Stimulated activated CD8-positive, alpha-beta memory T cell treated with anti-CD3 and anti-CD28 coated beads, Interleukin-4, amount 100 ng/mL, for 24 hours (primary cell): ENCODE measurements at places on chromosomes 2 and 18.

GRCh38 chr2:177118636-177119035 is 94.0 kb upstream of the HNRNPA3 start:
- DNase-seq, result no peak

DNA sequence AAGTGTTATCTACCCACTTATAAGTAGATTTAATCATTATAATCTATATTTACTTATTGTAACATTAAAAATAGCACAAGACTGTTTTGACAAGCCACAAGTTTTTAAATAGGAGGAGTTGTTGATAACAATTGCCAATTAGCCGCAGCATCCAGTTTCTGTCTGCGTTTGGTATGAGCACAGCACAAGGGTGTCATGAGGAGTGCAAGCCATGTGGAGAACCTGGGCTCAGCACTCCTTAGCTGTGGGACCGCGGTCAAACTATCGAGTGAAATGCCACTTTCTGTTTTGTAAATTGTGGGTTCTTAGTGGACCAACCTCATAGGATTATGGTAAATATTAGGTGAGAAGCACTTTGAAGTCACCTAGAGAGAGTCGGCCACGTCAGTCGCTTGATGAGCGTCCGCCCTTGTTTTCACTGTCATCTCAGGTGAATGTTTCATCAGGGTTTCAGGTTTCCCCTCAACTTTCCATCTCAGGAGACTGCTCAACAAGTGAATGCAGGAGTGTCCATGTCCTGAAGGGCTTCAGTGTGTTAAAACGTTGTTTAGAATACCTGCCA is 294.5 kb downstream of the ZNF407 start:
- DNase-seq, result no peak

DNA sequence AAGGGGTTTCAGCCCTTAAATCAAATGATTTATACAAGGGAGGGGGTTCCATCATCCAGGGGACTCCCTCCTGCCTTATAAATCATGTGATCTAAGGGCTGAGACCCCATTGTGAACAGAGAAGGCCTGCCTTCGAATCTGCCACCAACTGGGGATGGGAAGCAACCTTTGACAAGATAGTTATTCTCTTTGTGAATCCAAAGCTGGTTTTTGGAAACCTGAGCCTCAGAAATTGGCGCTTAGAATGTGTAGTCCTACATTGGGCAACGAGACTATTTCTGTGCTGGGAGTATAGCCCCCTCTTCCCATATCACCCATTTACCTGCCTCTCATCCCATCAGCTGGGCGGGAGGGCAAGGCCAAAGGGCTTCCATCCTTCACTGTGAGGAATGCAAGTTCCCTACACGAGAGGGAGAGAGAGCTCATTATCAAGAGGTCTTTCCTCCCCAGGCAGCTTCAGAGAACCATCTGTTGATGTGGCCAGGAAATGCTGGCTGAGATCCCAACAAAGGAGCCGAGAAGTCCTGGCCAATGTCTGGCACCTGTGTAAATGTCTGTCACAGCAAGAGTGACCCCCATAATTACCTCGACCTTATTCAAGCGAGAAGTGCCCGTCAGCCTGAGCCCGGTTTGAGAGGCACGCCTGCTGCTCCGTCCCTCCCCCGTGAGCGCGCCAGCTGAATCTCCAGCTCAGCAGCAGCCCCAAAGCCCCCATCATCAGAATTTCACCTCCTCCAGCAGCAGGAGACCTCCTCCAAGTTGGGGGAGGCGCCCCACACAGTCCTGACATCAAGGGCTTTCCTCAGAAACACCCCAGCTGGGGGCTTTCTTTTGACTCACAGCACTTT is 48.4 kb upstream of the APCDD1 start:
- DNase-seq, result no peak

DNA sequence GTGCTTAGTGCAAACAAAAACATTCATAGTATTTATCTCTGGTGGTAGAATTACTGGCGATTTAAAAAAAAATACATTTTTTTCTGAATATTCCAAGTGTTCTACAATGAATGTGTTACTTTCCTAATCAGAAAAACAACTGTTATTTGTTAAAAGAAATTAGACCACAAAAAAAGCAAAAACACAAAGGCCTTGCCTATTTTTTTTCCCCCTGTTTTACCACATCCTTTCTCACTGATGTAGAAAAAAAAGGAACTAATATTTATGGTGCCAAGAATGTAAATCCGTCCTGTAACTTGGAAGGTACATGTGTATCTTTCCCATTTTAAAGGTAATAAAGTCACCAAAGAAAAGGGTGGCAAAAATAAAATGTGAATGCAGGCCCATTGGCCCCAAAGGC is 28.4 kb upstream of the MGAT4A start:
- no peak for DNase-seq

DNA sequence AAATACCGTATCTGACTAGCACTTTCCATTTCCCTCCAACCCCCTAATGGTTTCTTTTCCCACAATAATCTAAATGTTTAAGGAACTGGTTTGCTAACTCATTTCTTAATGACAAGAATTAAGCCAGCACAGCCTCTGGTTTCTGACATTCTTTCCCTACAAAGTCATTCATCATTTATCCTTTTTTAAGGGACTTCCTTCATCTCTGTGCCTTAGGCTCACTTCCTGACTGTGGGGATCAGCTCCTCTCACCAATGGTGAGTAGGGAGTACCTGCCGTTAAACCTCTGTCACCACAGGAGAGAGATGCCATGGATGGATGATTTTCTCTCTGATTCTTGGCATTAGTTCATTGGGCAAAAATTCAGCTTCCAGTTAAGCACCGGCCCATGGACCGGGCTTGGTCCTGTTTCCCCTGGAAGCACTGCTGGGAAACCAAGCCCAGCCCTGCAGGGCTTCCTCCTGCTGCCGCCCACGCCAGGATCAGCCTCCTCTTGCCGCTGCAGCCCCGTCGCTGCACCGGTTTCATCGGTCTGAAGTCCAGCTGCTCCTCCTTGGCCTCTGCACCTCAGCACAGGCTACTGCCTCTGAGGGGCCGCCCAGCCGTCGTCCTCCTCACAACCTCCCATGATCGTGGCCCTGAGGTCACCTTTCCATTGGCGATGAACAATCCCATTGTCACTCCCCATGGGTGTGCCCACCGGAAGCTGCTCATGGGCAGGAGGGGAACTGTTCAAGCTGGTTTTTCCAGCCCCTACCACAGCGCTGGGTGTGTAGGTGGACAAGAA is 64.0 kb upstream of the ZNF516 start:
- no peak for DNase-seq
